ENCODE measurements at places on chromosomes 5 and 9.

GRCh38 chr5:142143878-142144277 is 35.3 kb downstream of the NDFIP1 start:
- no peak for DNase-seq

DNA sequence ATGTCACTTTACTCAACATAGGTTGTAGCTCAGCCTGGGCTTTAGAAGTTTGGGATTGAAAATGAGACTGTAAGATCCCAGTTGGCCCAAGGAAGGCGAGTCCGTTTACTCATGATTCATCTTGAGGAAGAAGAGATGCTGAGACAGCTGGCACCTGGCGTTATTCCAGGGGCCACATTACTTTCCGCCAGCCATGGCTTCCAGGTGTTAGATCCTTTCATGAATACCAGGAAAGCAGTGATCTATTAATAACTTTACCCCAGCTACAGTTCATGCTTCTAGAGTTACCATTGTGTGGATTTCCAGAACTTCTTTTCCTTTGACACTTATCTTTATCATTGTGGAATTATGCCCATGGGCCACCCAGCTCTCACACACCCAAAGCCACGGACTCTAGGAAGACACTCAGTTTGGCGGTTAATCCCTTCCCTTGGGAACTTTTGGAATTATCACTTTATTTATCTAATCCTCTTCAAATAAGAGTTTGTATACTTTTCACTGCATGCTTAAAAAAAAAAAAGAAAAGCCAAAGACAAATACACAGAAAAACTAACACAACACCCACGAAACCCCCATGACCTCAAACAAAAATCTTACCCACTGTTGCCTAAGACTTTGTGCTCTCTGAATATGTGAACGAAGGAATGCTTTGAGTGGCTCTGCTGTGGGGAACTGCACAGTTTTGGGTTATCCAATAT is 26.9 kb downstream of the RAI14 start:
- no peak for DNase-seq

GRCh38 chr9:116767219-116767618 is 80.1 kb downstream of the TRIM32 start:
- DNase-seq, result no peak

DNA sequence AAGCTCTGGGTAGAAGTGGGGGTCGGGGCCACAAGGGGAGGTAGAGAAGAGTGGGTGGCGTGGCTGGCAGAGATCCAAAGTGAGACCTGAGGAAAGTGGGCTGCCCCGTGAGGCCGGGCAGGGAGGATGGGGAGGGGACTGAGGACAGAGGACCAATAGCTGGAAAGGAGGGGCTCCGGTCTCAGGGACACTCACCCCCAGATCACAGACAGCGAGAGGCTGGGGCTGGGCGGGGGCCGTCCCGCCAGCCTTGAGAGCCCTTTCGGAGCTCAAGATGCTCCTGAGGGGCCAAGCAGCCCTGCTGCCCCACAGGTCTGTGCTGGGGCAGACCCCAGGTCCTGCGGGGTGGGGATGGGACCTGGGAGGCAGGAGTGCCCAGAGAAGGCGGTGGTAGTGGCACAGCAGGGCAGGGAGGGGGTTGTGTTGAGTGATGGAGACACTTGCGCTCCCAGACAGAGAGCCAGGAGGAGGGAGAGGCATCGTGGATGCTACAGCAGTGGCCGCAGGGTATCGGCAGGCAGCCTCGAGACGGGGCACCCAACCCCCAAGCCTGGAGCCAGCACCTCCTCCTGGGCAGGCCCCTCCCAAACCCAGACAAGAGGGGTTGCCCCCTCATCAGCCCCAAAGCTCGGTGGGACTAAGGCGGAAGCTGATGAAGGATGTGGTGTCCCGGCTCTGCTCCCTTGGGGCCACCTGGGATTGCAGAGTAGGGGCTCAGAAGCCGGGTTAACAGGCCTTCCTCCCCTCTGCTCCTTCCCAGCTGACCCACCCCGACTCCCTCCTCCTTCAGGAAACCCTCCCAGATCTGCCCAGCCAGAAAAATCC is 3.4 kb downstream of the SARDH start:
- DNase-seq, result peak; percentile 55

DNA sequence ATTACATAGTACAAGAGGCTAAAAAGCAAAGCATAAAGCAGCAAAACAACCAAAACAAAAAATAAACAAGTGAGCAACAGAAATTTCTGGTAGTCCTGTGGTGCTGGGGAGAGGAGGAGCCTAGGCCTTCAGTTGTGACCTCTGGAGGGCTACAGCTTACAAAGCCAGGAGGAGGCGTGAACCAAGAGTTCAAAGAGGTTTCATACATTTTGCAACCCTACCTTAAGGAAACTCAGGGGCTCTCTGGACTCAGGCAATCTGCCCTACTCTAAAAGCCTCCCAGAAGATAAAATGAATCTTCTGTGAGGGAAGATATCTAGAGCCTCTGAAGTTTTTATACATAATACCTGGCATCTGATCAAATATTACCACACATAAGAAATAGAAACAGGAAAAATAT is 187.4 kb downstream of the AGTPBP1 start:
- DNase-seq, result no peak

GRCh38 chr9:90000925-90001324 is 396.1 kb downstream of the GADD45G start:
- no peak for DNase-seq

DNA sequence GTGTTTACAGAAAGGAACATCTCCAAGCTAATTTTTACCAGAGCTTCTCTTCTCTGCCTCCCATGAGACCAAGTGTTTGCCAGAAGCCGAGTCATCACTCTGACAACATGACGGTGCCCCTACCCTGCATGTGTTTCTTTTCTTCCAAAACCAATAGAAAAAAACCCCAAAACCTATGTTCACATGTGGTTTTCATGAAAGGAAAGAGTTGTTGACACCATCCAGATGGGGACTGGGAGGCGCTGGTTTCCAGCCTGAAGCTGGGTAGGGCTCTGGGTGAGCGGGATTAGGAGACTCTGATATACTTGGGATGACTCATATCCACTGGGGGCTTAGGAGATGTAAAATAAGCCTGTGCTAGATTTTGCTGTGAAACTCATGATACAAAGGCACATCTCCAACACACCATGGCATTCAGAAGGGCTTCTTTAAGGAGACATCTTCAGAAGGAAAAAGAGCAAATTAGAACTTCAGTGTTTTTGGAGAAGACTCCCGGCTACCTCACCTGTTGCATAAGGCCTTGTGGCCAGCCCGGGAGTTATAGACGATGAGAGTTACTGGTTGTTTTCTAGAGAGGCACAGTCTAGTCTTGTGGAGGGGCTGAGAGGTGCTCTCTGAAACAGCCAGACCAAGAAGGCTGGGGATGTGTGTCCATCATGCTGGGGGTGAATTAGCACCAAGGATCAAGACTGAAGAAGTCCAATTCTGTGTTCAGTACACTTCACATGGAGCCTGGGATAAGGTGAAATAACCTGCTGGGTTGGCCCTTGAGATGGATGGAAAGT is 108.9 kb upstream of the LHFPL2 start:
- DNase-seq, result no peak

DNA sequence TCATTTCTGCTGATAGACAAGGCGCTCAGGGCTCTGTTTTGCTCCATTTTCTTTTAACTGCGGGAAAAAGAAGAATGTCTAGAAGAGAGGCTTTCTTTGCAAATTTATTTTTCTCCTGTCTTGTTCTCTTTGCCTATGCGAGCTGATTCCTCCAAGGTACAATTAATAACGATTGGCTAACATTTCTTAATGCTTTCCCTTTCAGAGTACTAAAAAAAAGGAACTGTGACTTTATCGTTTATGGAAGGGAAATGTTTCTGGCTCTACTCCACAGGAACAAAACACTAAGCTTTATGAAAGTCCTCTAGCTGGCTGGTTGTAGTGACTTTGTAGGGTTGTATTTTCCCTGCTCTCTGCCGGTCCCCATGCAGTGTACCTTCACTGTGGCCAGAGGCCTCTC is 11.7 kb downstream of the NSG2 start:
- DNase-seq, result no peak

All from islet precursor cell (in vitro differentiated cells).